ENCODE measurements at places on chromosomes 12 and 14.

GRCh38 chr14:67411820-67412421 is at the start of gene PLEK2:
PLEK2 (minus strand) TSS chr14:67412165; CDS start chr14:67412059, 106 bp downstream.
- DNase-seq, result no peak

DNA sequence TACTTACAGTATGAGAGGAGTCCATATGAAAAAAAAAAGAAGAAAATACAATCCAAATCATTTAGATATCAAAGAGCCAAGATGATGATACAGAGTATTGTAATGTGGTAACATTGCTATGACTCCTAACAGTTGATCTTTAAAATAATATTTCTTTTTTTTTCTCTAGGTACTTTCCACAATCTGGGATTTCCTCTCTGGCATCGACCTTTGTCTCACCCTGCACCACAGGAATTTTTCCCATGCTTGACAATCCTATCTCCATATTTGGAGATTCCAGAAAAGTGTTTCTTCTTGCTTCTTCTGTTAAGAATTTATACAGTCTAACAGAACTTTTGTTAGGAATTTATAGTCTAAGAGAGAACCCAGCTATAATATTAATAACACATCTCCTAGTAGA is 184.4 kb downstream of the ITPR2 start:
- no peak for DNase-seq

DNA sequence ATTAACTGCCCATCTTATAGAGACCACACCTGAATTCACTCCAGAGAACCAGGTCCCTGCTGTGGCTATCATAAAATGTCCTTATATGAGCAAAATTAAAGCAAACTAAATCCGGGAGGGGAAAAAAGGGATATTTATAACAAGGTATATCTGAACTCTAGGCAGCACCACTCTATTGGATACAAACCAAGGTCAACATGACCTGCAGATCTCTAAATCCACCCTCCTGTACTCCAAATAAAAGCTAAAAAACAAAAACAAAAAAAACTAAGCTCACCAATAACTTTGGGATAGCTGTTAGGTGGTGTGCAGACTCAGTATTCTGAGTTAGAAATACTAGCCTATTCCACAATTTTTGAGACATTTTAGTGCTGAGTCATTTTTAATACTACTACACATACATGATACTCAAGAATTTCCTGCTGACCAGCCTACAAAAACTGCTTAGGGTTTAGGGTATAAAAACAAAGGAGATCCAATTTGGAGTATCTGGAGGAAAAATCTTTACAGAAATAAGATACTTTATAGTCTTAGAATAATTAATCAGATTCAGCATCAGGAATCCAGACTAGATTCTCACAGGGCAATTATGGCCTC is 46.6 kb upstream of the LTBP2 start:
- no peak for DNase-seq

GRCh38 chr14:86712727-86713126 is 1182.8 kb downstream of the FLRT2 start:
- no peak for DNase-seq

- no peak for DNase-seq
Observed at GRCh38 chr14:100056431-100056830, 8.8 kb upstream of the EVL start.

All from activated naive CD8-positive, alpha-beta T cell treated with anti-CD3 and anti-CD28 coated beads, Interleukin-2, amount 50 U/mL, for 16 hours (primary cell).